ENCODE measurements at places on chromosomes 6 and 20.

- DNase-seq = no peak
These were observed 19.4 kb upstream of the RAET1L start for GRCh38 chr6:150044621-150045145.

GRCh38 chr6:90297867-90298381 lies 1.3 kb upstream of the BACH2 start:
- DNase-seq = no peak

- DNase-seq = no peak
These were observed 318.0 kb upstream of the PTCHD4 start for GRCh38 chr6:48429021-48429420.

DNA sequence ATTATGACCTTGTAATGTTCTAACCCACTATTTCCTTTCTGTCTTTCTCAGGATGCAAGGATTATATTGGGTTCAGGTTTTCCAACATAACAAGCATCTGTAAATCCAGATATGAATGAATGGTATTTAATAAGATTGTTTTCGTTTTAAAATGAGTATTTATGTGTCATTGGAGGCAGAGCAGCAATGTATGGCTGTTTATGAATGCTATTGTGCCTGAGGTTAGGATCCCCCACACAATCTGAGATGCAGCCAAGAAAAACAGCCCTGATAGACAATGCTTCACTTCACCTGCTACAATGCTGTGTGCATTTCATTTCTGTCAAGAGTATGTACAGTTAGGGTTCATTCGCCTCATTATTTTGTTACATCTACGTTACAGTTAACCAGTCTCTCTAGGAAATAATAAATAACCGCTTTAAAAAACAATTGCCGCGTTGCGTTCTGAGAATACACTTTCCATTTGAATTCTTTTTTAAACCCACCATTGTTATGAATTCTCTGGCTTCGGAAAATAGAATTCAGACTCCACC lies 19.6 kb downstream of the TFAP2A start:
- no peak for DNase-seq

DNA sequence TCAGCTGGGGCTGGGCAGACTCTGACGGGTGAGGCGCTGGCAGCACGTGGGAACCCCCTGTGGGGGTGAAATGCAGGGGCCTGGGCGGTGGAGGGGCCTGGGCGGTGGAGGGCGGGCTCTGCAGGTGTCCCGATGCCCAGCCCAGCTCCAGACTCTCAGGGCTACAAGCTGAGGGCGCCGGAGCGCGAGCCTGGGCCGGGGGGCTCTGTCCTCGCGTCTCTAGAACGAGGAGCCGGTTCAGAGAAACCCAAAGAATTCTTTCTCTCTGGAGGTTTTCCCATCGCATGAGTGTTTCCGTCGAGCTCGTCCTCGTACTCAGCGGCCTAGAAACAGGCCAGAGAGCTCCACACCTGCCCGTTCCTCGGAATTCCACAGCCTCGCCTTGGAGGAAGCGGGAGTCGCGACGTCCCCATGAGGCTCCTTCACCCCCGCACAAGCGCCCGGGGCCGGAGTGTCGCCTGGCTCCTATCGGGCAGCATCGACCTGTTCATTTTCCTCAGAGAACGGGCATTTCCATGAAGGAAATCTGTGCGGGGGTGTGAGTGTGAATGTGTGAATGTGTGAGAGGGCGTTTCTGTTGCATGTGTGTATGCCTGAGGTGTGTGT lies 76.9 kb downstream of the SMOC2 start:
- DNase-seq = peak; percentile 74

DNA sequence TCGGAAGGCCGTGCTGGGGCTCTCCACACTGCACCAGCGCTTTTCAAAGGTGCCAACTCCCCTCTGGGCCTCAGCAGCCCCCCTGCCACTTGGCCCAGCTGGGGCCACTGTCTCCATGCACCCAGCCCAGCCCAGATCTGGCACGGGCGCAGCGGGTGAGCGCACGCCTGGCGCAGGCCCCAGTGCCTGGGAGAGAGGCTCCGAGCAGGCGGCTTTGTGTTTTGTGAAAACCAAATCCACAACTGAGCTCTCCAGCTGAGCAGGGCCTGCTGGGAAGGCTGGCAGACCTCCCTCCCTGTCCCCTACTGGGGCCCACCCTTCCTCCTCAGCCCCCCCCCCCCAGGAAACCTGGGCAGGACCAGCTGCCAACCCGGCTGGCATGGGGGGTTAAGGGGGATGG lies 17.0 kb downstream of the MDGA1 start:
- no peak for DNase-seq

DNA sequence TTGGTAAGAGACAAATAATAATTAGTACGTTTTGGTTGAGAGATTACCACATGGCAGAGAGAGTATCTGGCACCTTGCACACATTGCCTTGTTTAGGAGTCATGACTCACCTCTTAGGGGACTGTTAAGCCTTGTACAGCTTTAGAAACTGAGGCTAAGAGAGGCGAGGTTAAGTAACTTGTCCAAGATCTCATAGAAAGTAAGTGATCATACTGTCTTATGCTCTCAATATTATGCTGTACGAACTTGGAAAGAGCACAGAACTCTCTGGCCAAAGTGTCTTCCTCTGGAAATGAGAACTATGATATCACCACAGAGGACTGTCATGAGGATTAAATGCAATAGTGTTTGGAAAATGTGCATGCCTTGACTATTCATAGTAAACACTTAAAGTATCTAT lies 249.0 kb downstream of the UTRN start:
- DNase-seq = no peak

DNA sequence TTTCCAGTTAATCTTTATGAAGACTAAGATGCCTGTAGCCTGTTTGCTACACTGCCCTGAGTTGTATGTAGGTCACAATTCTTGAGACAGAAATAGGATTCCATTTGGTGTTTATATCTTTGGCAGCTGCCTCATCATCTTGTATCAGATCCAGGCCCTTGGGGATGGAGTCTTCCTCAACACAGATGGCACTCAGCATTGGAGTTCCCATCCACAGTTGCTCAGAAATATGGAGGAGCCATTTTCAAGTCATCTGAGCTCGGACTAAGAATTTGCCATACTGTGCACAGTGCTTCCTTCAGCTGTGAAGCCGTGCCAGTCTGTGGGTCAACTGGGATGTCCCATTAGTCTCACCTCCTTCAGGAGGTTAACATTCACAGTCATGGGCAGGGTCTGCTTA lies 156.6 kb downstream of the ZDHHC14 start:
- no peak for DNase-seq

DNA sequence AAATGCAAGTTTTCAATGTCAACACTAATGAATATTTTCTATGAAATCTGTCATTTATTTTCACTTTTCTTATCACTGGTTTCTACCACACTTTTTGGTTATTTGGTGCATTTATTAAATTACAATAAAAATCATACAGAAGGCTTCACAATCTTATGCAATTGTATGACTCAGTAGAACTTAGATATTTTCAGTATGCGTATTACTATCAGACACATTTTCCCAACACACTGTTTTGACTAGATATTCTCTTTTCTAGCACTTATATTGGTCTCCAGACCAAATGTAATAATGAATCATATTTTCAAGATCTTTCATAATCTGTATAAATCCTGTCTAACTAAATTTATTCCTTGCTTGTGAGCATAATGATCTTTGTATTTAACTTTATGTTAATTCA lies 74.1 kb downstream of the FAM83B start:
- DNase-seq = no peak

DNA sequence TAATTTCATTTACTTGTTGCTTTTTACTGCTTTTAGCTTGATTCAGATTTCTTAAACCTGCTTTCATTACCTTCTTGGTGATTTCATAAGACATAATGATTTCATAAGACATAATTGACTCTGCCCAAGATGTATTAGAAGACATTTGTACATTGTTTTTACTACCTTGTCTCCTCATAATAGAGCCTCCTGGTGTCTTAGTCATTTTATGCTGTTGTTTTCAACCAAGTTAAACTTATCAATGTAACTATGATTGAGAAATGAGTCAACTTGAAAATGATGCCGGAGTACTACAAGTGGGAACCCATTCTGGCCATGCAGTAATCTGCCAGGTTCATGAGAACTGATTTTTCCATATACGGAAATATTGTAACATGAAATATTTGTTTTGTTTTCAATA lies 573.6 kb downstream of the MMUT start:
- DNase-seq = no peak

DNA sequence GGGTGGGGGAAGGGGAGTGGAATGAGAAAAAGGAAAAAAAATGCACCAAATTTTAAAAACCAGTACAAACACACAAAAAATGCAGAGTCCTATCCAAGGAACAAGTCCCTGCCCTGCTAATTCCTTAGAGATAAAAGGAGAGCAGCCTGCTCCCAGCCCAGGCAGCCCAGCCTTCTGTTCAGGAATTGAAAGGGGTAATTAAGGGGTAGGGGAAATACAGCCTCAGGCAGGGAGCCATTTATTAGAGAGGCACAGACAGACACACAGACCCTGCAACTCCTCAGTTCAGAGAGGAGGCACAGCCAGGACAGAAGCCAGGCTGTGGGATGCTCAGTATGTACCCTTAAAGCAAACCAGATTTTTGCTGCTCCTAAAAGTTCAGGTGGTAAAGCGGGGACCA lies 137.2 kb downstream of the EYA2 start:
- no peak for DNase-seq

GRCh38 chr20:58719971-58720371 lies 27.4 kb downstream of the NPEPL1 start:
- peak; percentile 70 for DNase-seq

All from H7 (cell line).